Fibroblast of skin of back (primary cell): ENCODE measurements at places on chromosomes 4 and X.

DNA sequence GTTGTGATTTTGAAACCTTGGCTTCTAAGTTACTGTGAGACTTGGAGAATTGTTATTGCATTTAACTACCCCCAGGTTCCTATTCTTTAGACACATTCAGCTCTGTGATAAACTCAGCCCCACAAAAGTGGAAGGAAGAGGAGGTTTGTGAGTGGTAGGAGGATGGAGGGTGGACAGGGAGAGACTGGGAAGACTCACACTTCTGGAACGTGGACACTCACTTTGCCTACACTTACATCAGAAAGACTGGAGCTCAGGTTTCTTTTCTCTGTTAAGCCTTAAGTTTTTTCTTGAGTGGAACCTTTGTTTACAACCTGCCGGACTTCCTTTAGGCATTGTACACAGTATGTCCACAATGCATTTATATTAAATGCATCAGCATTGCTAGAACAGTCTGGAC is 99.0 kb downstream of the AREG start:
- DNase-seq = peak; percentile 73

- DNase-seq = no peak
Measured at GRCh38 chrX:48589482-48590162, 7.7 kb upstream of the WDR13 start.

DNA sequence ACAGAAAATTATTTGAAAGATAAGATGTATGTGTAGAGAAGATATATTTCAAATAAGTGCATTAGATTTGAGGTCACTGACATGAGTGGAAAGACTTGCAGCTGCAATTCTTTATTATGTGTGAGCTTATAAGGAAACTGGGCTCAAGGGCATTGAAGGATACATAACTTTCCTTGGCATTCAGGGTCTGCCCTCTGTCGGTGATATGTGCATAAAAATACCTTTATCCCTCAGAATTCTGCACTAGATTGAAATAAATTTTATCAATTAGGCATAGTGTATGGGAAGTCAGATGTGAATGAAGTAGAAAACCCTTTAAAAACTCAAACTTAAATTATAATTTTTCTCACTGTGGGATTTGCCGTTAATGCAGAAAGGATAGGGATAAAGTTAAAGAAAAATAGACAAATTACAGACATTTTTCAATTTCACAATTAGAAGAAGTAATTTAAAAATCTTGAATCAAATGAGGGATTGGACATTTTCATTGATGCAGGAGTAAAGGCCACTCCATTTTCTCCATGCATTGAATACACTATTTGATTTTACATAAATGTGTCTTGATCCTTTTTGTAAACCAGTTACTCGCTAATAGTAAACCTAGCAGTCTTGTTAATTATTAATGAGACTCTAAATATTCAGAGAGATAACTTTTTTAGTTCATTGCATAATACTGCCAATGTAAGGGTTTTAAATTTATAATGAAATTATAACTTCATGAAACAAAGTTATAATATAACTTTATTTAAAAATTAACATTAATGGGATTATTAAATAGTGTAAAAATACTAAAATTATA is 21.0 kb upstream of the ETNPPL start:
- DNase-seq = no peak

- peak; percentile 95 for DNase-seq
Measured at GRCh38 chr4:184653650-184654049, 4.1 kb downstream of the PRIMPOL start.

- no peak for DNase-seq
Measured at GRCh38 chrX:136273986-136274385, 22.8 kb upstream of the MAP7D3 start.
